ENCODE measurements at places on chromosomes 12 and 14.
A peak's percentile ranks its signal among the peaks of the same experiment; 100 is the strongest.

DNA sequence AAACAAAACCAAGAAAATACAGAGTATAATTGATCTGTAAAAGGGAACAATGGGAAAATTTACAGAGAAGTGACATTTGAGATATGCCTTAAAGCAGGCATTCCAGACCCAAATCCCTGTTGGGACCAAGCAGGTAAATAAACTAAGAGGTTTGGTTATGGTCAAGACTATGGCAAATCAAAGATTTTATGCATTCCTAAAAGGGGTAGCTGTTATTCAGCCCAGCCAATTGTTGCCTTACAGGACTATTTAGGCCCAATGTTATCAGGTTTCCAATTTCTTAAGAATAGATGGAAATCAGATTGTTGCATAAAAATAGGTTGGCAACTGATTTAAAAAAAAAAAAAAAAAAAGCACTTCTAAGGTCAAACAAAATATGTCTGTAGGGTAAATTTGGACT lies 5.3 kb downstream of the DNAI7 start:
- peak; percentile 18 for DNase-seq

DNA sequence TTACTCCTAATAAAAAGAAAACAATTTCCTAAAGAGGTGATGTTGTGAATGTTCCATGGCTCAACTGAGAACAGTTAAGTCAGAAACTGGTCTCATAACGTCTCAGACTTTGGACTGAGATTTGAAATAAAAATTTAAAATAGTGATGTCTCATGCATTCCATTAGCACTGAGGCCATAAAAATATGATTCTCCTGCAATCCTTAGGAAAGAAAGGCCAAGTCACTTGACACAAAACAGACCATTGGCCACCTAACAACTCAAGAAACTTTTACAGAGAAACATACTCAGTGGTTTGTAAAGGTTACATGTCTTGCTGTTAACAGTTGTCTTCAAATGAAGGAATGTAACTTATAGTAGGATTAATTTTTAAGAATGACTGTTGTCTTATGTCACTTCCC lies 58.1 kb downstream of the STAB2 start:
- DNase-seq: peak; percentile 11

GRCh38 chr14:100132903-100133510 lies 26.4 kb downstream of the DEGS2 start:
- no peak for DNase-seq

DNA sequence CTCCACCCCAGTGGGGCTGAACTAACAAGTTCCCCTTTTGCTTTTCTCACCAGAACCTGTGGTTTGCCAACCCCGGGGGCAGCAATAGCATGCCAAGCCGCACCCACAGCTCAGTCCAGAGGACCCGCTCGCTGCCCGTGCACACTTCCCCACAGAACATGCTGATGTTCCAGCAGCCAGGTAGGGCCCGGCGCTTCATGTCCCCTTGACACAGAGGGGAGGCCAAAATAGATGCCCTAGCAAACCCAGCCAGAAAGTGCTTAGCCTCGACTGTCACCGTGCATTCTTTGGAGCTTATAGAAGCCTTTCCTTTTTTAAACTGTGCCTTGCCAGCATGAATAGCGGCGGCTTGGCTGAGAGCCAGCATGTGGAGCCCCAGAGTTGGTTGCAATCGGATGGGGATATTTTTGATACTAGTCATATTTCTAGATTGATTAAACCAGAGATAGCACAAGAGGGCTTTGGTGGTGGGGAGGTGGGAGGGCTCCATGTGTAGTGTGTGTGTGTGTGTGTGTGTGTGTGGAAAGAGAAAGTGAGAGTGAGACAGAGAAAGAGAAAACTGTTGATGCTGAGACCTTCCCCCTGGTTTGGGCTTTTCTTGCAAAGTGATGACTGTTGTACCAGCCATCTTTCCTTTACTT lies 126.1 kb downstream of the GCH1 start:
- DNase-seq: peak; percentile 72

DNA sequence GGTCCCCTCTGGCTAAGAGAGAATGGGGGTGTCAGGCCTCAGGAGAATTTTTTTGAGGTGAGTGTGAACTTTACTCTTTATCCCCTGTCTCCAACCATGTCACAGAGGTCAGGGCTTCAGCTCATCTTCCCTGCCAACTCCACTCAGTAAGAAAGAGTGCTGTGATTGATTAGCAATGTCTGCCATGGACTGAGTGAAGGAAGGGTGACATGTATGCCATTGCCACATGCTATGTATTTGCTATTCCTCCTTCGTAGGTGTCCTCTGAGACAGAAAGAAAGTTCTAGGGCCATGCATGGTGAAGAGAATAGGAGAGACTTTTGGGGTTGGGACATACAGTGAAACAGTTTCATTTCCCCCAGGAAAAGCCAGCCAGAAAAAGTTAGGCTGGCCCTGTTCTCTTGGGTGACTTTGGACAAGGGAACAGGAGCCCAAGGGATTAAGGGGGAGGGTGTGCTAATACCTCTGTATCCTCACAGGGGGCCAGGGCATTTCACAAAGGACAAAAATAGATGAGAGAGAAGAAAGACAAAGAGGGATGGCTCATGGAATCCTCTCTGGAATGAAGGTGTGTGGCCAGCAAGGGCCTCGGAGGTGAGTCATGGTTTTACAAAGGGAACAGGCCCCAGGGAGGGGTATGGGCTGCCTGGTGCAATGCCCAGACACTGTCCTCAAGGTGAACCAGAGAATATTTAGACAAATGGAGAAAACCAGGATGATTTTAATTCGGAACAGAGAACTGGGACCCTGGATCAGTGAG lies 13.9 kb upstream of the MYL2 start:
- DNase-seq: peak; percentile 6

- peak; percentile 95 for DNase-seq
These were observed 33.2 kb upstream of the STRN3 start for GRCh38 chr14:31059152-31059924.

- DNase-seq: no peak
These were observed 37.4 kb downstream of the DIO3 start for GRCh38 chr14:101598571-101599233.

DNA sequence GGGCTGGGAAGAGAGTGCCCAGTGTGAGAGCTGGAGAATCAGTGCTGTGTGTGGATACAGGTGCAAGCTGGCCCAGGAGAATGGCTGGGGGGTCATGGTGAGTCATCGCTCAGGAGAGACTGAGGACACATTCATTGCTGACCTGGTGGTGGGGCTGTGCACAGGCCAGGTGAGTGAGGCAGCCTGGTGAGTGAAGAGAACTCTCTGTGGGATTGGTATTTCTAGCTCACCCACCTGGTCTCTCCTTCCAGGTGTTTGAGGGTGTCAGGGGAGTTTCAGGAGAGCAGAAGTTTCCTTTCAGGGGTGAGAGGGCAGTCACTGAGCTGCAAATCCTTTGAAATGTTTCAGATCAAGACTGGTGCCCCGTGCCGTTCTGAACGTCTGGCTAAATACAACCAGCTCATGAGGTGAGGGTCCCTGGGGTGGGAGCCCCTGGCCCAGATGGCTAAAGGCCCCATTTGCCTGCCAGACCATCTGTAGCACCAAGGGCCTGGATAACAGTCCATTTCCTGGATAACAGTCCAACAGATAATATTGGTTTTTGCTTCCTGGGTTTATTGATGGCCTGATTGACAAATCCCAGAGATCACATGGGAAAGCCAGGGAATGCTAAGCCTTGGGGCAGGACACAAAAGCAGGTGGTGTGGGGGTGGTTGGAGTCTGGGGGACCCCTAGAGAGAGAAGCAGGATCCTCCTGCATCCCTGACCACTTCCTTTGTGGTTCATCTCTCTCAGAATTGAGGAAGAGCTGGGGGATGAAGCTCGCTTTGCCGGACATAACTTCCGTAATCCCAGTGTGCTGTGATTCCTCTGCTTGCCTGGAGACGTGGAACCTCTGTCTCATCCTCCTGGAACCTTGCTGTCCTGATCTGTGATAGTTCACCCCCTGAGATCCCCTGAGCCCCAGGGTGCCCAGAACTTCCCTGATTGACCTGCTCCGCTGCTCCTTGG lies 5.5 kb upstream of the ATN1 start:
- no peak for DNase-seq

DNA sequence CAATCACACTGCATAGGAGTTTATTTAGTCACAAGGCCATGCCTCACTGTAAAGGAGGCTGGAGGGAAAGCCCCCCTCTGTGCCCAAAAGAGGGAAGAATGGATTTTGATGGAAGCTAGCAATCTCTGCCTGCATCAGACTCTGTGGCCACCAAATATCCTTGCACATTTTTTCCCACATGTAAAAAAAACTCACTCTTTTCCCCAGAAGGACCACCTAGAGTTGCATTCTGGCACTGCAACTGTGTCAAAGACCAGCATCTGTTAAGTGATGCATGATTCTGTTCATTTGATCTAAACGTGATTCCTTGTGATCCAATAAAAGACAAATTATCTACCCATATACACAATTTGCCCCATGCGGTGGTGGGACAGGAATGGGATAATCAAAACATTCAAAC lies 8.0 kb downstream of the RHOJ start:
- DNase-seq: no peak

GRCh38 chr12:28750946-28751685 lies 398.0 kb upstream of the FAR2 start:
- peak; percentile 16 for DNase-seq

DNA sequence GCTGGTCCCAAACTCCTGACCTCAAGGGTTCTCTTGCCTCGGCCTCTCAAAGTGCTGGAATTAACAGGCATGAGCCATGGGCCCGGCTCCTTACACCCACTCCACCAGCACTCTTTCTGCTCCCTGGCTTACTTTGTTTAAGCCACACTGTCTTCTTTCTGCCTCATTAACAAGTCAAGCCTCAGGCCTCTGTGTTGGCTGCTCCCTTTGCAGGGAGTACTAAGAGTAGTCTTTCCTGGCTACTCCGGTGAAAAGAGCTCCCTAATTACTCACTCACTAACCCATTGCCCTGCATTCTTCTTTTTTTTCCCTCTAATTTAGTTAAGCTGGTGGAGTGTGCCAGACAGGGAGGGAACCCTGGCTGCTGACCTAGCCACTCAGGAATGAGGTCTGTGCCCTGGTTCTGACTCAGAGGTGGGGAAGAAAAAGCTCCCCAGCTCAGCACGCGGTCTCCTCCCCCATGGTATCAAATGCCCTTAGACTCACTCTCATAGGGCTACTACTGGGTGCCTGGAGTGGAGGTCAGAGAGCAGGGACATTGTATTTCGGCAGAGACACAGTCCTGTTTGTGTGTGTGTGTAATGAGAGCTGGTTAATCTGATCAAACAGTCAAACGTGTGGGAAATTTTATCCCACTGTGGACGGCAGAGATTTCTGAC lies 19.8 kb downstream of the GALNT6 start:
- peak; percentile 98 for DNase-seq

Measured in iris pigment epithelial cell (primary cell).